Activated CD8-positive, alpha-beta memory T cell treated with anti-CD3 and anti-CD28 coated beads for 4 hours (primary cell): ENCODE measurements at places on chromosomes 12 and 14.

DNA sequence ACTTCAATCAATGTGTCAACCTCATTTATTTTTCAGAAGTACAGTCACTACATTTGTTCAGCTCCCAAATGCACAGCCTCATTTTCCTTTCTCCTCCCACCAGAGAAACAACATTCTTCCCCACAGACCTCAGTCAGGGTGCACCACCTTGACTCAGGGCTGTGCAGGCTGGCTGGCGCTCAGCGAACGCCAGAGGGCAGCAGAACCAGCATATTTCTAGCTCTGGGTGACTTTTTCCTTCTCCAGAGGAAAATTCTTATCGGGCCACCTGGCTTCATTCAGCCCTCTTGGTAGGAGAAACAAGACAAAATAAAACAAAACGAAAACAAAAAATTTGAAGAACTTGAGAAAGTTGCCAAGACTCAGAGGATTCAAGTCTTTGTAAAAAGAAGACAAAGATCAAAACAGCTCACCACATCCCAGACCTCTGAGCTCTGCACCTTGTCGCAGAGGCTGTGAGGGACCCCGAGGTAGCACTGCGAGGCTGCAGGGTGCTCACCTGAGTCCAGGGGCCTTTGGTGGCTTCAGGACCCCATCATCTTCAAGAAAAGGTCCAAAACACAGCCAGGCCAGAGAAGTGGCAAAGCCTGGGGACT, 33.7 kb downstream of the PAH start:
- no peak for DNase-seq

GRCh38 chr12:75996861-75997447, 34.6 kb downstream of the PHLDA1 start:
- DNase-seq, result no peak

GRCh38 chr12:92541731-92542130, 161.1 kb upstream of the PLEKHG7 start:
- DNase-seq, result no peak

DNA sequence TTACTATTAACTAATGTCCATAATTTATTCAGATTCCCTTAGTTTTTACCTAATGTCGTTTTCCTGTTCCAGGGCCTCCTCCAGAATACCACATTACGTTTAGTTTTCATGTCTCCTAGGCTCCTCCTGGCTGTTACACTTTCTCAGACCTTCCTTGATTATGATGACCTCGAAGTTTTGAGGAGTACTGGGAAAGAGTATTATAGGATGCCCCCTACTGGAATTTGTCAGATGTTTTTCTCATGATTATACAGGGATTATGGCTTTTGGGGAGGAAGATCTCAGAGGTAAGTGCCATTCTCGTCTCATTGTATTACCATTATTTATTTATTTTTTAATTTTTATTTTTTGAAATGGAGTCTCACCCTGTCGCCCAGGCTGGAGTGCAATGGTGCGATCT, 17.7 kb upstream of the C1S start:
- DNase-seq, result no peak

- no peak for DNase-seq
Measured at GRCh38 chr12:113889891-113890581, 76.1 kb downstream of the RBM19 start.

DNA sequence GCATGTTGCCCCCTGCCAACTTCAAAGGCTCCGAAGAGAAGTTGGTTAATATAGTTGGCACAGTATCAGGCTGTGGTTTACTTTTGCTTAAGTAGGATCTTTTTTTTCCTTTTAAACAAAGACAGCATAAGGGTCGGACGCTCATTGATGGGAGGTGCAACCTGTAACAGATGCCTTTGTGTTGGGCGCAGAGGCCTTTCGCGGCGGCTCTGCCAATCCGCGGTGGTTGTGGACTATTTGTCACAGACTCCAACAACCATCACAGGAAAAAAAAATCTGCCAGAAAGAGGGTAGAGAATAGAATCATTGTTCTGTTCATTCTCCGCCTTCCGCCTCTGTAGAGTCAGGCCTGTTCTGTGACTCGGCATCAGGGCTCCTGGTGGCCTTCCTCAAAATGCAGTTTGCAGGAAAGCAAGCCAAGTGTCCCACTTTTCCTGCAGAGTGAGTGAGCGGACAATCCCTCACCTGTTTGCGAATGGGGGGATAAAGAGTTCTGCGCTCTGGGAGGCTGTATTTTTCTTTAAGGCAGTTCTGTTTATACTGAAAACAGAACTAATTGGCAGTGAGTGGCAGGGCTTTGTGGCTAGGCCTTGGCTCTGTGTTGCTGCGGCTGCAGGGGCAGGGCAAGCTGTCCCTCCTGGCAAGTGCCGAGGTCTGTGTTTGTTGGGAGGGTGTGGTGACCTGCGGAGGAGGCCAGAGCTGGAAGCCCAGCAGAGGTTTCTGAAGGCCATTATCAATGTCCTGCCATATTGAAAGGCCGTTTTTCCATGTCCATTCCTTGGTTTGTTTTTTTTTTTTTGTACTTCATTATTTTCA, 83.0 kb upstream of the PIWIL1 start:
- no peak for DNase-seq

- no peak for DNase-seq
Measured at GRCh38 chr12:60075091-60075490, 479.3 kb downstream of the SLC16A7 start.

DNA sequence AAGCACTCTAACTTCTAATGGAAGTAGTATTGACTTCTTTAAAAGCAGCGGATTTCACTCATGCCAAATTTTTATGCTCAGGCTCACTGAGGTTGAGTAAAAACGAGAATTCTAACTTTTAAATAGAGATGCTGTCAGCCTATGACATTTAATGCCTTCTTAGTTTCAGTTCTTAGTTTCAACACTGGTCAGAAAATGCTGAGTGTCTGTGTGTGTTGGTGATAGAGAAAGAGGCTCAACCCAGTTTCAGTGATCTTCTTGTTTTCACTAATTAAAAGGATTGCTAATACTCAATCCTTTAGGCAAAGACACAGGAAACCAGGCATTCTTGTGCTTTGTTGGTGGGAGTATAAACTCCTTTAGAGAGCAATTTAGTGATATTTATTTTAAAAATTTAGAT, 31.0 kb downstream of the PEBP1 start:
- no peak for DNase-seq

GRCh38 chr12:89685363-89685972, 23.2 kb downstream of the ATP2B1 start:
- no peak for DNase-seq

- no peak for DNase-seq
Measured at GRCh38 chr14:63793376-63793775, 59.4 kb upstream of the SYNE2 start.

DNA sequence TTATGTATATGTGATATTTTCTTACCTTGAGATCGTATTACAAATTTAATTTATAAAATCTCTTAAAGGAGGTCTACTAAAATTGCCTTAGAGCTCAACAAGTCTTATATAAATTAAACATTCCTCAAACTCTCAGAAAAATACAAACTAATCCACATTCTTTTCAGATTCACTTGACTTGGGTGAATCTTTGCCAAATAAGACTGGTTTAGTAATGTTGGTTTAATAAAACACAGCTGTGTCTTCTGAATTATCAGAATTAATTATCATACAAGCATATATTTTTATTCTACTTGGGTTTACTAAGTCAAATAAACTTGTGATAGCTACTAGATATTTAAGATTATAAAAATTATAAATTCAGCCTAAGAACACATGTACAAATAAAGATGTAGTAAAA, 13.3 kb downstream of the GLIPR1L2 start:
- no peak for DNase-seq

DNA sequence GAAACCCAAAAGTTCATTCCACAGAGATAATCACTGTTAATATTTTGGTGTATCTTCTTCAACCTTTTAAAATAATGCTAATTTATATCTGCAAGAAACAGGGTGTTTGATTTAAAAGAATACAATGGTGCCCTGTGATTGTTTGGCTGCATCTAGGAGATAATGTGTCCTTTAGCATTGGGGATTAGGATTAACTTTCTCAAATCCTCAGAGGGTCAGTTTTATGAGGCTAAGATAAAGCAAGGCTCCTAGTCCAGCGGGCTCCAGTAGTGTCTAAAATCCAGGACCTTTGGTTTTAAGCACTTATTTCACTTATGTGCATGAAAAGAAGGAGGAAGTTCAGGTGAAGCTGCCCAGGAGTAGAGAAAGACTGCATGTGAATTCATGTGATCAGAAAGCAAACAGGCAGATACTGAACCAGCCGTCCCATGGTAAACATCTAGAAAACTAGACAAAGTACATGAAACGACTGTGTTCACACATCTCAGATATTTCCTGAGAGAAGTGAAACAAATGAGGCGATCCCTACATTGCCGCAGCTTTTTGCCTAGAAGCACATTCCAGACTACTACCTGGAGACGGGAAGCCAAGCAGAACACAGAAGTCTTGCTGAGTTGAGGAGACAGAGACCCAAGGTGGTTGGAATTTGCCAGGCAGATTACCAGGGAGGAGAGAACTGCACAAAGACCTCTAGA, 129.1 kb upstream of the MAX start:
- no peak for DNase-seq

DNA sequence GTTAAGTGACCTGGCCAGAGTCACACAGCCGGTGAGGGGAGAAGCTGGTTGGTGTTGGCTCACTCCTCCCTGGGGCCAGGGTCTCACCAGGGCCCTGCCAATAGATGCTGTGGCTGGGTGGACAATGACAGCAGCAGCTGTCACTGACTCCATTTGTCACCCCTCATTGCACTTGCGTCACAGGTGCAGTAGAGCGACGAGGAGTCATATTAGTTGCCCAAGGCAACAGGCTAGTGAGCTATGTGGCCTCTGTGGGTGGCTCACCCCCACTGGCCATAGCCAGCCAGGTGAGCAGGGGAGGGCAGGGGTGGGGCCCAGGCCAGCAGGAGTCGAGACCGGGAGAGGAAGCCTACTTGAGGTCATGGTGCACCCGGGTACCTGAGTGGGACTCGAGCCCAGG, 9.7 kb downstream of the SLC25A47 start:
- DNase-seq, result no peak
